ENCODE measurements at places on chromosomes 4 and X.

DNA sequence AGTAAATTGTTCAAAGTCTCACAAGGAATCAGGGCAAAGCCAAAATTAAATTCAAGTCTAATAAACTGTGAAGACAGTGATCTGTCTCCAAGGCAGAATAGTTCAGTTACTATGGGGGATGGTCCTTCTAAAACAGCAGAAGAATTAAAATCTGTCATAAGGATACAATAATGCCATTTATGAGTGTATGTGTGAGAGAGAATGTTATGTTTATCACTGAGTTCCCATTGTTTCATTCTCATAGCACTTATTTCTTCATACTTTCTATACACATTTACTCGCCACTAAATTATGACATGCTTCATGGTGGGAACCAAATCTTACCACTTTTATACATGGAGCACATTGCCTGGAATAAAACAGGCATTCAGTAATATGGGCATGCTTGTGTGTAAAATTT, 102.5 kb downstream of the AMMECR1 start:
- no peak for DNase-seq

- DNase-seq: peak; percentile 28
Measured at GRCh38 chr4:145709843-145710242, 29.9 kb downstream of the C4orf51 start.

- no peak for DNase-seq
Measured at GRCh38 chr4:139606579-139607501, 50.8 kb upstream of the SETD7 start.

DNA sequence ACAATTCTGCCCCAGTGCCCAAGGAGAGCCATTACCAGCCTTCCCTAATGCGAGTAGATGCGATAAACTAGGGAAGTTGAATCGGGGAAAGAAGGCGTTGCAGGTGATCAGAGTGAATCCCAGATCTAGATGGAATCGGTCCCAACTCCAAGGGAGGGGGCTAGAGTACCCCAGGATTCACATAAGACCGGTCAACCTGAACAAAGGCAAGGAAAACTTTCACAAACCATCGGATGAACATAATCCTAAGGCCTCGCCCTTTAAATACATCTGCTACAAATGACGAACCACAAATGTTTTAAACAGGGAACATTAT, 11.2 kb upstream of the ZCCHC13 start:
- no peak for DNase-seq

- DNase-seq: no peak
Measured at GRCh38 chr4:42398871-42399331, 1.6 kb downstream of the SHISA3 start.

DNA sequence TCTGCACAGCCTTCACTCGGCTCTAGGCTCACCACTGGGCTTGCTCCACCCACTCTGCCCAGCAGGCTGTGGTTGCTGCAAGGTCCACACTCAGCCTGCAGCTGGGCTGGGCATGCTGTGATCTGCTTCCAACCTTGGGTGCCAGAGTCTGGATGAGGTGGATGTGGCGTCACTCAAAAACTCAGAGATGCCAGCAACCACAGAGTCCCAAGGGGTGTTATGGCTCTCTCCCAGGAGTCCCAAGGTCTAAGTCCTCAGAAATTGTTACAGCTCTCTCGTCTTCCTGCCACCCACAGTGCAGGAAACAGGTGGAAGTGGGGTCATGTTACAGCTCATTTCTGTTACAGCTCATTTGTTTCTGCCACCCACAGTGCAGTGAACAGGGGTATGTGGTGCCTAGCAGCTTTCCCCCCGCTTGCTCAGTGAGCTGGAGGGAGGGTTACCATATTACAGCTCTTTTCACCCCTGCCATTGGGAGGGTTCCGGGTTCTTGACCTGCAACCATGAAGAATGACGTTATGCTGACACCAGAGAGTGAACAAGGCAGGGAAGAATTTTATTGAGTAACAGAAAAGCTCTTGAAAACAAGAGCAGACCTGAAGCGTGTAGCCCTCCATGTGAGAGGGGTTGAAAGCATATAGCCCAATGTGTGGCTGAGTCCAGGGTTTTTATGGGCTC, 893.9 kb downstream of the PCDH7 start:
- peak; percentile 60 for DNase-seq

DNA sequence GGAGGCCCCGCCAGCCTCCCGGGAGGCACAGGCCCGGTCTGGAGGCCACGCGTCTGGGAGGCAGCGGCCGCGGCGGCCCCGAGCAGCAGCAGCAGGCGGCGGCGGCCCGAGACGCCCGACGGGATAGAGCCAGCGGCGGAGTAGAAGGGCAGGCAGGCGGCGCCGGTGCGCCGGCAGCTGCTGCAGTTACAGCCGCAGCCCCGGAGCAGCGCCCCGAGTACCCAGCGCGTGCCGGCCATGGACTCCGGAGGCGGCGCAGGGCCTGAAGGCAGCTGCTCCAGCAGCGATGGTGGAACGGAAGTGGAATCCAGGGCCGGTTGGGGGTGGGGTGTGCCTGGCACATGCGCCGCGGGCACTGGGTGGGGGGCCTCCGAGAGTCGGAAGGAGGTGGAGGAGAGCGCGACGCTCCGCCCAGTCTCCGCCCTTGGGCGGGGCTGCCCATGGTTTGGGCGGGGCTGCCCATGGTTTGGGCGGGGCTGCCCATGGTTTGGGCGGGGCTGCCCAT, at the start of gene GRSF1:
TSS of gene GRSF1 (minus strand) at position 302 of the 505 bp plus-strand sequence. CDS start at position 239, 63 bp downstream.
- peak; percentile 77 for DNase-seq

DNA sequence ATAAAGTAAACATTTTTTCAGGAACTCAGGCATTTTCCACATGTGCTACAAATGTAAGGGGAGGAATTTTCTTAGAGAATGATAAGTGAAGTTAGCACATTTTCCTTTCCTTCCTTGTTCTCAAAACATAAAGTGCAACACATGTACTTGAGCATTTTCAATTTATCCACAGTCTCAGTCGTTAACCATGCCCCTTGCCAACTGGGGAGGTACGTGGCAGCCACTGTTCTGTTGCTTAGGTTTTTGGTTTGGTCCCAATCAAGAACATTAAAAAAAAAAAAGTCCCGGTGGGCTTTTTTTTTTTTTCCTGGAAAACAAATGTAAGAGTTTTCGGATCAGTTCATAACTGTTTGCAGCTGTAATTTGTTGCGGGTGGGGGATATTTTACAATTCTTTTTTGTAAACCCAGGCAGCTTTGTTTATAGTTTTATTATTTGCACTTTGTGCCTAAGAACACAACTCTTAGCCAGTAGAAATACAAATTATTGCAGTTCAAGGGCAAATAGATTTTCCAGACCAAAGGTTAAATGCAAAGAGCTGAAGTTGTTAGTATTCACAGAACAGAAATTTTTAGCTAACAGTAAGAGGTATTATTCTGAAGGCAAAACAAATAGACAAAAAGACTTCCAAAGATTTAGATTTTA, 112.1 kb upstream of the NAP1L5 start:
- no peak for DNase-seq

DNA sequence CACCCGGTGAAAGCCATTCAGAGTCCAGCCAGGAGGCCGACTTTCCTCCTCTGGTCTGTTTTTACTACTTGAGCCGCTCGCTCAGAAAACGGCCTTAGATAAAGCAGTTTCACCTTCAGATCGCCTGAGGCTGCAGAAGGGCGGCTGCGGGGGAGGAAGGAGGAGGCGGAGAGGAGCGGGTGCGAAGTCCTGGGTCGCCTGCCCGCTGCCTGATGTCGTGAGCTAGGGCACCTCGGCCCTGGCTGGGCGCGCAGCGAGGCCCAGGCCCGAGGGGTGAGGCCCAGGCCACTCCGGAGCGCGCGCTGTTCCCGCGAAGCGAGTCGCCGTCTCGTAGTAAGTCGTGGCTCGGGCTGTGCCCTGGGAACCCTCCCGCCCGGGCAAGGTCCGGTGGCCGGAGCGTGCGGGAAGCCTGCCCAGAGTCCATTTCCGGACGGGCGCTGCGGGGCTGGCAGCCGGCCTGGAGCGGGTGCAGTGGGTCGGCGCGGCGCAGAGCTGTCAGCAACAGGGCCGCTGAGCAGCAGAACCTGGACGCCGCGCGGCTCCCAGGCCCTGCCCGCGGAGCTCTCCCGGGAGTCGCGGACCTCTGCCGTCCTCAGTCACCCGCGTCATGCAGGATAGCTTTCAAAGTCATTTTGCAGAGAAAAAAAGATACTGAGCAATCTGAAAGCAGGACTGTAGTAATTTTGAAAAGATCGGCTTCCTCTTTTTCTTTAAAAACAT, 18.6 kb downstream of the TRIM2 start:
- peak; percentile 6 for DNase-seq

DNA sequence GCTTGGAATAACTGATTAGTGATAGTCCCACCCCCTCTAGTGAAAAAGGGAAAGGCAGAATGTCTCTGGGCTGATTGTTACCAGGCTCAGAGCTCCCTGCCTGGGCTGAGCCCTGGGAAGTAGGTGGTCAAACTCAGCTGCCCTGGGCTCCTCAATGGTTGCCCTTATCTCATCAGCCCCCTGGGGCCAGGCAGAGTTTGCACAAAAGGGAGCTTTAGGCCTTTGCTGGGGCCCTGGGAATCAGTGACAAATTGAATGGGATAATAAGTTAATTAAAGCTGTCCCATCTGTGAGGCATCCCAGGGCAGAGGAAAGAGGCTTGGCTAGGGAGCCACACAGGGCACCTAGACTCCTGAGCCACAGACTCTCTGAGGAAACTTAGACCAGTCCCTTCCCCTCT, 89.0 kb downstream of the EFNB1 start:
- DNase-seq: no peak

GRCh38 chrX:121052122-121052521, 4.7 kb downstream of the GLUD2 start:
- DNase-seq: no peak

DNA sequence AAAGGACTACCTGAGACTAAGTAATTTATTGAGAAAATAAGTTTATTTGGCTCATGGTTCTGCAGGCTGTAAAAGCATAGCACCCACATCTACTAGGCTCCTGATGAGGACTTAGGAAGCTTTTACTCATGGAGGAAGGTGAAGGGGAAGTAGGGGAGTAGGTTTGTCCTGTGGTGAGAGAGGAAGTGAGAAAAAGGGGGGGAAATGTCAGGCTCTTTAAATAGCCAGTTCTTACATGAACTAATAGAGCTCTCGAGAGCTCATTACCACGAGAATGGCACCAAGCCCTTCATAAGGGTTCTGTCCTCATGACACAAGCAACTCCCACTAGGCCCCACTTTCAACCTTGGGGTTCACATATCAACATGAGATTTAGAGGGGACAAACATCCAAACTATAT, 125.5 kb upstream of the NRK start:
- DNase-seq: no peak

DNA sequence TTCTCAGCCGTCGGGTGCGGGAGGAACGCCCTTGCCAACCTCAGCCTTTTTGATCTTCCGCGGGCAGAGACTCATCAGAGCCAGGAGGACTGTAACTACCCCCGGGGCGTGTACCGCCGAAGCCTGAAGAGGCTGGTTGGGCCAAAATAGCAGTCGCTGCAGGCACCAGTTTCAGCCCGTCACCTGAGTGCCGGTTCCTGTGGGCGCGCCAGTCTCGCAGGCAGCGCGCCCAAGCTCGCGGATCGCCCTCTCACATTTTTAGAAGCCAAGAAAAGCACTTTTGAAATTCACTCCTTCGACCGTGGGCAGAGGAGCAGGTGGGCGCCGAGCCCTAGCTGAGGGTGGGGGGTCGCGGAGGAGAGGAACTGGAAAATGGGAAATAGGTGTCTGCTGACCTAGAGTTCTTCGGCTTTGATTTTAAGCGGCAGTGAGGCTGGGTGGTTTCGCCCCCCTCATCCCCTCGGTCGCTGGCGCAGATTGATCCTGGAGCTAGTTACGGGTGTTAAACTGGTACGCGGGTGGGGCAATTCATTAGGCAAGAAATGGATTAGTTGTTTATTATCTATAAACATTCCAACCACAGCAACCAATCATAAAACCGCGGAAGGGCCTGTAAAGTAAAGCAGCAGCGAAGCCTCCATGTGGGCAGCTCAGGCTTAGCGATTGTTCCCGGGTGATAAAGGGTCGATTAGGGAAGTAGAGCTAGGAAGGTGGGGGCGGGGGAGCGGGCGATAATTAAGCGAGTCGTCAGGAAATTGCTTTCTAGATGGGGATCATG, 69.2 kb downstream of the FBXO8 start:
- DNase-seq: no peak

DNA sequence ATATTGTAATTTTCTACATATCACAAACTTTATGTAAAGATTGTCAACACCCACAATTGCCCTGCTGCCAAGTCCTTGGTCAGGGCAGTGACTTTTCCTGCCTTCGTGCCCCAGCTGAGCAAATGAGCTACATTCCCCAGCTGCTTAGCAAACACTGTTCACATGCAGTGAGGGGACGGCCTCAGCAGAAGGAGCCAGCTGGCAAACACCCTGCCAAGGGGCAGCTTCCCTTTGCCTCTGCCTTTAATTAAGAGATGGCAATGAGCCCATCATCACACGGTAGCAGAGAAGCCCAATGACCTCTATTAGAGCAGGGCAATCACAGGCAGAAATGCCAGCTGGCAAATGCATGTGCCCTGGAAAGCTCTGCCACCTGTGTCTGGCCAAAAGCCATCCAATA, 253.4 kb downstream of the EPHA5 start:
- no peak for DNase-seq

GRCh38 chr4:155837203-155837796, 28.8 kb downstream of the ASIC5 start:
- no peak for DNase-seq

DNA sequence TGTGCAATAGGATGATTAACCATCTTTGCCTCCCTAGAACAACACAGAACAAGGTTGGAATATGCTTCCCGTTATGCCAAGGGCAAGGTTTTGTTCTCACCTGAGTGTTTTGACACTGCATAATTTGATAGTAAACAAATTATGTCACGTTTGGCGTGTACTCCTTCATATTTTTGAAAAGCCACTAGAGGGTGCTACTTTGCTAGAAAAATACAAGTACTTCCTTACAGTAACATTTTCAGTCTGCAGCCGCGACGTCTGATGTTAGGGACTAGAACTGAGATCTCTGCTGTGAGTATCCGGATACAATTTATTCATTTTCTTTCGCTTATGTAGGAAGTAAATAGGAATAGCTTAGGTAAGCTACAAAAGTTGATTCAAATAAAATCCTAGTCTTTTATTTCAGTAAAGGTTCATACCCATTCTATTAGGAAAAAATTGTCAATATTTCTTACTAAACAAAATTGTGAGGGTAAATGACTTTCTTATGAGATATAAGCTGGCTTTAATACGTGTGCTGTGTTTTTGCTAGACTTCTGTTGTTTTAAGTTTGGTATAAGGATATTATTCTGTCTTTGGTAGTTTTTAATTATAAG, 181.1 kb upstream of the WDFY3 start:
- DNase-seq: peak; percentile 24

GRCh38 chr4:114038762-114039387, 59.4 kb upstream of the ARSJ start:
- no peak for DNase-seq

DNA sequence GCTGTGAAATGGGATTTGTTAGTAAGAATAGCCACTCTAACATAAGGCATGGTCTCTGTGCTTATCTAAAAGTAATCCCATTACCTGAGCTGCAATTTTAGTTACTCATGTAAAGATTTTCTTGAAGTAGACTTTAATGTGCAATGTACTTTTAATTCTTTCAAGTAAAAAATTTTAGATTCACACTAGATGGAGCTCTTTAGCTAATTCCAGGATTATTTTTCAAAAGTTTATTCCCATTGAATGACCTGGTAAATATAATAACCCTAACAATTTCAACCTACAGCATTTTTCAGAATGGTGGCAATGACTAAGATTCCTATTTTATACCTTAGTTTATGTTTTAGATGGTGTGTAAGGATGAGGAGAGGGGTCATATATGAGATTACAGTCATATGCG, 18.1 kb downstream of the USP38 start:
- DNase-seq: no peak

- no peak for DNase-seq
Measured at GRCh38 chr4:40434126-40434687, 99.1 kb downstream of the CHRNA9 start.

- no peak for DNase-seq
Measured at GRCh38 chr4:140426610-140427105, 790 bp downstream of the CLGN start.

GRCh38 chr4:126752702-126753101, 880.1 kb upstream of the INTU start:
- no peak for DNase-seq
